Common myeloid progenitor, CD34-positive (primary cell): ENCODE measurements at places on chromosomes 1 and 21.

DNA sequence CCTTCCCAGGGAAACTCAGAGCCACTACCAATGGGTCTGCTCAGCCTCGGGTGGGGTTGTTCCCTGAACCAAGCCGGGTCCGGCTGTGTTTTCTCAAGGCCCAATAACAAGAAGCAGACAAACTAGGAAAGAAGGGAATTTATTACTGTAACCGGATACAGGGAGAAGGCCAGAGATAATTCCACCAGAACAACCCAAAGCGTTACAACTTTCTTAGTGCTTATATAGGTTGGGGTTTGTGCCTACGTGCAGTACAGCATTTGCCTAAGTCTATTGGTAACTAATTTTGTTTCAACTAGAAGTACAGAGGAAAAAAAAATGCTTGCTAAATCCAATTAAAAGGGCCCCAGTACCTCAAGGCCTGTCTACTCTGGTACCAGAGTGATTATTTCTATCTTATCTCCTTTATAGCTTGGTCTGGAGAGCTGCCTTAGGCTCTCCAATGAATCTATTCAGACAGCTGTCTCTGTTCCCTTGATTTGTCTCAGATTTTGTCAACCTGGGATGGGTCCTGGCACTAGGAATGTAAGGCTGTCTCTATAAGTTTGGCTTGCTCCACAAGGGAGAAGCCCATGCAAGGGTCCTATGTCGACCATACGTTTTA is 57.3 kb upstream of the CCDC190 start:
- DNase-seq, result no peak

- no peak for DNase-seq
Observed at GRCh38 chr1:227428803-227429202, 110.5 kb upstream of the CDC42BPA start.

- DNase-seq, result no peak
Observed at GRCh38 chr1:113615425-113615824, 143.9 kb downstream of the PHTF1 start.

- no peak for DNase-seq
Observed at GRCh38 chr1:38667626-38668025, 191.9 kb downstream of the RRAGC start.
